ENCODE measurements at places on chromosomes 2 and 18. TPM values are rescaled to one million over a fixed set of nuclear protein-coding genes. Genes with fewer than 3 reads are reported as not detected.

The LRRC30 gene
- total RNA-seq = not detected

The IMPACT gene
- 42.1 TPM for total RNA-seq

DNA sequence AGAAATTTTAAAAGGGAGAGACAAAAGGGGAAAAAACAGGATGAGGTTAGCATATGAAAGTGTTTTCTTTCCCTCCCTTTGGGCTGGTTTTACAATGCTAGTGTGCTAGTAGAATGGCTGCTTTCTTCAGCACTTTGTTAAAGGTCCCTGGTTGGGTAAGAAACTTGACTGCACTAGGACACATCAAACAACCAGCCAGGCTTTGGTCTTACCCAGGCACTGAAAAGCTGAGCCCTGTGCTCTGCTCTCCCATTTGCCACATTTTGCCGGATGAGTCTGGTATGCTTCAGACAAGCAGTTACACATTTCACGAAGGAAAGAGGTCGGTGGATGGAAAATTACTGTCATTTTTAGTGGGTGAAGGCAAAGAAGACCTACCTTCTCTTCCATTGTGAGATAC lies 242.0 kb downstream of the DPP10 start:
- peak; percentile 28 for DNase-seq

- no peak for DNase-seq
These were observed 26.9 kb downstream of the INHBB start for GRCh38 chr2:120372816-120373215.

GRCh38 chr2:217156801-217157200 lies 296.9 kb upstream of the TNP1 start:
- DNase-seq = no peak

The KCNIP3 gene
- 2.6 TPM for total RNA-seq

DNA sequence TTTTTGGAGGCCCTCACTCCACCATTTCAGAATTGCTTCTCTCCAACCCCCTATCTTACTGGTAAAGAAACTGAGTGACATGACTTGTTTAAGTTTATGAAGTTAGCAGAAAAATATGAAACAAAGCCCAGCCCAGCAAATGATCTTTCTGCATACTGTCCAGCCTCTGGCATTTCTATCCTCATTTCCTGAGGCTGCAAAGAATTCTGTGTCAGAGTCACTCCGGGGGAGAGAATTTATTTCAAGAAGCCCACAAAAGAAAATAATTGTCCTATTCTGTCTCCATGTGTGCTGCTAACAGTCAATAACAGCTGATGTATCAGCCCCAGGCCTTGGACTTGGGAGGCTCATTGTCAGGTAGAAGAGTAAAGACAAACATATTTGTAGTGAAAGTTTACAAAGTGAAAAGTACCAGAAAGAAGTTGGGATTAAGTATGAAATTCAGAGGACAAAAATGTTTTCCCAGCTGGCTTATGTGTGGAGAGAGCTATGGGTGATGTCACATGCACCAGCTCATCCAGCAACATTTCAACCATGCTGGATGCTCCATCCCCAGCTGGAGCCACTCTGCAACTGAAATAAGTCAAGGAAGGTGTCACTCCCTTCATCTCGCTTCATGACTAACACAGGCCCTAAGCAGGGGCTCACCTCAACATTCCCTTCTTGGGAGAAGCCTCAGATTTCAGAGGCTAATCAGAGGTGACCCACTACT lies 42.3 kb downstream of the TRABD2A start:
- DNase-seq = no peak

The CFAP221 gene
- total RNA-seq = 0.23 TPM

The KCNS3 gene
- 62.4 TPM for total RNA-seq

The LHCGR gene
- 0.45 TPM for total RNA-seq

DNA sequence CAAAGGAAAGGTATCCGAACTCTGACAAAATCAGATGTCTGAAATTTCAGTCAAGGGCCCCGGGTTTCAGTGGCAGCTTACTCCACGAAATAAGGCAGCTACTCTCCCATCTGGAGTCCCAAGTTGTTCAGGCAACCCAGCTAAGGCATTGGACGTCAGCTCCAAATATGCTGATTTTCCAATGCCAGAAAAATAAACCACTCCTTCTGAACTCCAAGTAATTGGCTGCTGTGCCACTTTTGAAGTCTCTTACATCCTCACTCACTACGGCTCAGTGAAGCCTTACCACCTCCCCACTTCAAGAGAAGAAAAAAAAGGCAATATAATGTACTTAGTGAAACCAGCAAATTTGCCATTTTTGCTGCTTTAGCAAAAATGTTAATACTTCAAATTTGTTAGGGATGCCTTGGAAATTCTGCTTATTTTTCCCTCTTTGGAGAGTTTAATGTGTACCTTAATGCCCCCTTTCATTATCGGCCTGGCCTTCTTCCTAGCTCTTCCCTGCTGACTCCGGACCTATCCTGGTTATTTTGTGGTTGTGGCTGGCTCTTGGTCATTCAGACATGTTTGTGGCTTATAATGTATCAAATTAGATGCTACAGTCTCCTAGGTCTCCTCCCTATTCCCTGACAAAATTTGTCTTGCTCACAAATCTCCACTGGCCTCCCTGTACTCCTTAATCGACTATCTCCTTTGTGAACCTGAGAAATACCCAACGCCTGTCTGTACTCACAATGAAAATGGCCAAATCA lies 589.2 kb upstream of the ZEB2 start:
- DNase-seq = no peak

The IL1R2 gene
- total RNA-seq = not detected

DNA sequence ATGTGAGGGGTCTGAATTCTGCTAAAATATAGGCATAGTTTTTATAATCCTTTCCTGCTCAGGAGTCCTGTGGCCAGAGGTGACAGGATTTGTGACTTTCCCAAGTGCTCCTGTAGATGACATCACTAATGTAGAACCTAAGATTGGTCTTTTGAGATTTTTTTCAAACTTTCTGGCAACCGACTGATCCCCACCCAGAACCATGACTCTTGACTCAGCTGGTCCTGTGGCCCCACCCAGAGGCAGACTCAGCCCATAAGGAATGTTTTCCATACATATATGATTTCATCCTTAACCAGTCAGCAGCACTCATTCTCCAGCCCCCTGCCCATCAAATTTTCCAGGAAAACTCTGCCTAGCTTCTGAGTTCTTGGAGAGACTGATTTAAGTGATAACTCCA lies 46.8 kb downstream of the COMMD1 start:
- no peak for DNase-seq

- DNase-seq = peak; percentile 93
These were observed 101.9 kb downstream of the FOXI3 start for GRCh38 chr2:88350331-88351248.

The CPO gene
- not detected for total RNA-seq

GRCh38 chr2:70735071-70735470 lies 32.9 kb downstream of the ADD2 start:
- DNase-seq = no peak

- DNase-seq = no peak
These were observed 28.2 kb downstream of the KCNG2 start for GRCh38 chr18:79825913-79826312.

GRCh38 chr18:61653823-61654551 lies 238.8 kb downstream of the RNF152 start:
- DNase-seq = no peak

The ERMN gene
- 0.35 TPM for total RNA-seq

DNA sequence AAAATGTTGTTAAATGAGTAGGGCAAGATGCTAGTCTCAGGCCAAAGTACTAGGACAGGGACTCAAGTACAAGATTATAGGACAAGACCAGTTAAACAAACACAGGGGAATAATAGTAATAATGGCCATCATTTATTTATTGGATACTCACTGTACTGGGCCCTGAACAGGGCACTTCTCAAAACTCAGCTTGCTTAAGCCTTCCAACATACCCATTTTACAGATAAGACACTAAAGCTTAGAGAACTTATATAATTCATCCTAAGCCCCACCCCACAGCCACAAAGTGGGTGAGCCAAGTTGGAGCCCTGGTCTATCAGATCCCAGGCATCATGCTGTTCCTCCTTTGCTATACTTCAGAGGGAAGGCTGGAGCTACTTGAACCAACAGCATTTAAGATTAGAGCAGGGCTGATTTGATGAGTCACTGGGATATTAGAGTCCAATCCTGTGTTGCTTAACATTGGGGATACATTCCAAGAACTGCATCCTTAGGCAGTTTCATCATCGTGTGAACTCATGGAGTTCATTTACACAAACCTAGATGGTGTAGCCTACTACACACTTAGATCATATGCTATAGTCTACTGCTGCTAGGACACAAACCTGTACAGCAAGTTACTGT lies 153.6 kb downstream of the MTCL1 start:
- DNase-seq = no peak

GRCh38 chr18:78859686-78860085 lies 119.9 kb upstream of the SALL3 start:
- no peak for DNase-seq

The PRKAG3 gene
- total RNA-seq = not detected

DNA sequence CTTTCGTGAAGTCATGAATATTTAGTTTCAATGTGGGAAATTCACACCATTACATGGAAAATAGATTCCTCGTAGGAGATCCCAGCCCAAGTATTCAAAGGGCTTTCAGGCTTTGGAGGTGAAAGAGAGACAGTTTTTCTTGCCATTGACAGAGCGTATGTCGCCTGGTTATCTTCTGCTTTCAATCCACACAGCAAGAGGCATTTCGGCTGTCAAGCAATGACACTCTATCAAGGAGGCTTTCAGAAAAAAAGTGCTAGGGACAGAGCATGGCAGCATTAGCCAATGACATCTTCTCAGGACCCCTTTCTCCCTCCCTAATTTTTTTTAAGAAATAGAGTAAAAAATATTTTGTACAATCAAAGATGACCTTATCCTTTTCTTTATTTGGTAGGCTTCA lies 492.8 kb downstream of the TMEM182 start:
- DNase-seq = no peak

DNA sequence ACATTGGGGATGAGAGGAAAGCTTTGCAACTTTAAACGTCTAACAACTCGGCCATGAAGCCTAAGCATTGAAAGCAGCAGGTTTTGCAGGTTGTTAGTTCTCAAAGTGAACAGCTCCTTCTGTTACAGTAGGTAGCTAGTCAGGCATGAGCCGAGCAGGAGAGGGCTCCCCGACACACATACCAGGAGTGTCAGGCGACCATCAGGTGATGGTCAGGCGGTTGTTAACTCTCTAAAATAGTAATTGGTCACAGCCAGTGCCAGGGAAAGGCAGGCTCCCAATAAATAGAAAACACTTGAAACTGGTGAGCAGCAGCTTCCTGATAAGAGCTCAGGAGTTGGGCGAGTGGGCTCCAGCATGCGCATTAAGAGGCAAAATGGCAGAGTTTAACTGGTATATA lies 53.5 kb upstream of the DAPL1 start:
- no peak for DNase-seq

The SPATA3 gene
- not detected for total RNA-seq

Measured in GM23338 (cell line).